ENCODE measurements at places on chromosomes 2 and 18.

GRCh38 chr2:43715300-43716098, 39.3 kb upstream of the C1GALT1C1L start:
- no peak for DNase-seq

DNA sequence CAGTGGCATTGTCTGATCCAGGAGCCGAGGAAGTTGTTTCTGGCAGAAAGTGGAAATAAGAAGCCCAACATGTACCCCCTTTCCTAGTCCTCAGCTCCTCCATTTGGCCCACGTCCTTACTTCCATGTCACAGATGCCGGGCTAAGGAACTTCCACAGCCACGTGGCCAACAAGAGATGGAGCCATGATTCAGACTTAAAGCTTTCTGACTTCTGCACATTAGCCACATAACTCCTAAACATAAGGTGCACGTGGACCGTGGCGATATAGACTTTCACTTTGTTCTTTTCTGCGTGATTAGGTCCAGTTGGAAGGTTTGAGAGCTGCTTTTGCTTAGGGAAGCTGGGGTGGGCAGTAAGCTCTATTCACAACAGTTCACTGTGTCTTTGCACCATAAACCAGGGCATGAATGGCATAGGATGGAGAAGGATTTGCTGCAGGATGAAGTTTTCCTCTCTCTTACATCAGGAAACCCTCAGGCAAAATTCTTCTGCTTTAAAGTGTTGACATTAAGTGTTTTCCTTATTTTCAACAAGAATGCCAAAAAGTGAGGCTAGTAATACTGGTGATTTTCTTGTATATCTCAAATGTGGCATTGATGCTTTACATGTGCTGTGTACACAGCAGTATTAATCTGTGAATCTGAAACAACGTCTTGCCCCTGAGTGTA, 61.2 kb upstream of the RBM44 start:
- DNase-seq: no peak

- no peak for DNase-seq
Observed at GRCh38 chr2:30514134-30514847, 67.2 kb downstream of the LCLAT1 start.

- DNase-seq: no peak
Observed at GRCh38 chr2:43169987-43170386, 56.4 kb downstream of the ZFP36L2 start.

GRCh38 chr2:85698880-85699254, 4.7 kb downstream of the GNLY start:
- no peak for DNase-seq

DNA sequence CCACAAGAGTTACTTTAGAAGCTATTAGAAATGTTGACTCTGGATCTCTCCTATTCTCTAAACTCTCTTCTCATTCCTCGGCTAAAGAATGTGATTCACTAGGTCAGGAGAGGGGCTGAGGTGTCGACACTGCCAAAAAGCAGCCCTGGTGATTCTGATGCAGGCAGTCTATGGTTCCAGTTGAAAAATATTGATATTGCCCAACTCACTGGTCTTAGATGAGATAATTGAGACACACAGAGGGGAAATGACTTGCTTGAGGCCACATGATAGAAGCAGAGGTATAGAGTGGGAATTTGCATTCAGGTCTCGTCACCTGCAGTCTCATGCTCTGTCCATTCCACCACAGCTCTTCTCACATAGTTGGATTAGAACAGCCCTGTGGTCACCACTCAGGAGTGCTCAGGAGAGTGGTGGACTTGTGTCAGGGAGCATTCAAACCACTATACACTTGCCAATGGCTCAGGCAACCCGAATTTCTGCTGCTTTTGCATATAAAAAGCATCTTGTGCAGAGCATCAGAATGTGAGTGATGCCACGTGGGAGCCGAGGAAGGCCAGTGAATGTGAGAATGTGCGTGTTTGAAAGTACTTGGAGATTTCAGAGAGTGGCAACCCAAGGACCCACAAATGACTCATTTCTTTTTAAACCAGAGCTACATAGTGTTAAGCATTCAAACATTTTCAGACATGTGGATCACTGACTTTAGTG, 65.1 kb upstream of the CTLA4 start:
- no peak for DNase-seq

- no peak for DNase-seq
Observed at GRCh38 chr2:95350774-95351597, 51.5 kb upstream of the FAHD2A start.

GRCh38 chr2:128427413-128427755, 108.7 kb upstream of the HS6ST1 start:
- no peak for DNase-seq

GRCh38 chr2:193627927-193628272, 1433.2 kb upstream of the TMEFF2 start:
- no peak for DNase-seq

GRCh38 chr2:200320344-200320743, 13.9 kb downstream of the SPATS2L start:
- no peak for DNase-seq

DNA sequence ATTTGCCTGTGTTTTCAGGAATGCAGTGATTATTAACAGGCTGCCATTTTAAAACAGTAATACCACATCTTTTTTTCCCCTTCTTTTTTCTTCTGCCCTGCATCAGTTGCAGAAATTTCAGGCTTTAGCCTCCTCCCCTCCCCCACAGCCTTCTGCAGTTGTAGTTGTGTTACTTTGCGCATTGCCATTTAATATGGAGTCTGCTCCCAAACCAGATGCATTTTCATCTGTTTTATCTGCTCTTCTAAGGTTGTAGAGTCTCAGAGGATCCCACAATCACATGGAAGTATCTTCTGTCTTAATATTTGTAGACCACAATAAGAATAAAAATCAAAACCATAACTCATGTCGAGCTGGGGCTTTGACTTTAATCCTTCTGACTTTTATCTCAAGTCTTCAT, 3.8 kb downstream of the ASXL3 start:
- DNase-seq: no peak

GRCh38 chr2:236241181-236242056, 22.8 kb downstream of the ASB18 start:
- DNase-seq: no peak

- no peak for DNase-seq
Observed at GRCh38 chr18:36195427-36196122, 8.3 kb downstream of the MOCOS start.

GRCh38 chr2:1841903-1842791, 97.8 kb upstream of the PXDN start:
- DNase-seq: no peak

DNA sequence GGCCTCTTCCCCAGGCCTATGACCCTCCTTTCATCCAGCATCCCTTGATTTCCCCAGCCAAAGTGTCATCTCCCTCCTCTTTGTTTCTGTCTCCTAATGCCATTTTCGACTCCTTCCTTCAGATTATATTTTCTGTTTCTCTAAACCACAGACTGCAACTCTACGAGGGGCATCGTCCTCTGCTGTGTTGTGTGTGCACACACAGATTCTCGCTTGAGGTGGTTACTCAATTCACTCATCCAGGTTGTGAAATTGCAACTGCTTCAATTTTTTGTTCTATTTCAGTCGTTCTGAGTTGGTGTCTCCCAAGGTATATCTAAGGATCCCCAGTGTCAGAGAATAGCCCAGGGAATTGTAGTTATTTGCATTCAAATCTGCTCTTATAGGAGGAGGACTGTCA, 113.5 kb upstream of the NDUFV2 start:
- no peak for DNase-seq

- DNase-seq: no peak
Observed at GRCh38 chr2:37984176-37984575, 59.1 kb downstream of the RMDN2 start.

DNA sequence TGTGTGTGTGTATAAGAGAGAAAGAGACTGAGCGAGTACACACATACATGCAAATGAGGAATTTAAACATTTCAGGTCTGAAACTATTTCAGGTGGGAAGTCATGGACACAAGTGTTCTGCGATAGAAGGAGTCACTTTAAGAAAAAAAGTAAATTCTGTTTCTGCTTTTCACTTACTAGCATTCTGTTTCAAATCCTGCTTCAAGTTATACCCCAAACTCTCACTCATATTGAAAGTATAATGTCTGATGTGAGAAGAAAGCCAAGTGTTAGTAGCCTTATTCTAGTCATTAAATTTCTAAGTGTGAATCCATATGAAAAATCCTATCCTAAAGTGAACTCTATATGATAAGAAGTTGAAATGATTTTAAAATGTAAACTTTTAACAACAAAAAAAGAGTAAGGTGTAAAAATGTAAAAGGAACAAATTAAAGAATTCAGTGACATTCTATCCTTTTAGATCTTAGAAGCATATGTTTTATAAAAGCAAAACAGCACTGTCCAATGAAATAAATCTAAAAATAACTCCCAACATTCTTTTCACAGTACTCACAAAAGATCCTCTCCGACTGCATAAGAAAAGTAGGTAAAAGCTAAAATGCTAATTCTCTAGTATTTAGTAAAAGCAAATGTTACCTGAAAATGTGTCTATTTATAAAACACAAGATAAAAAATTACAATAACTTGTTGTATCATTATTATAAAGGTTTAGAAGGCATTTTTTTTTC, 570.6 kb downstream of the ZEB2 start:
- DNase-seq: no peak

DNA sequence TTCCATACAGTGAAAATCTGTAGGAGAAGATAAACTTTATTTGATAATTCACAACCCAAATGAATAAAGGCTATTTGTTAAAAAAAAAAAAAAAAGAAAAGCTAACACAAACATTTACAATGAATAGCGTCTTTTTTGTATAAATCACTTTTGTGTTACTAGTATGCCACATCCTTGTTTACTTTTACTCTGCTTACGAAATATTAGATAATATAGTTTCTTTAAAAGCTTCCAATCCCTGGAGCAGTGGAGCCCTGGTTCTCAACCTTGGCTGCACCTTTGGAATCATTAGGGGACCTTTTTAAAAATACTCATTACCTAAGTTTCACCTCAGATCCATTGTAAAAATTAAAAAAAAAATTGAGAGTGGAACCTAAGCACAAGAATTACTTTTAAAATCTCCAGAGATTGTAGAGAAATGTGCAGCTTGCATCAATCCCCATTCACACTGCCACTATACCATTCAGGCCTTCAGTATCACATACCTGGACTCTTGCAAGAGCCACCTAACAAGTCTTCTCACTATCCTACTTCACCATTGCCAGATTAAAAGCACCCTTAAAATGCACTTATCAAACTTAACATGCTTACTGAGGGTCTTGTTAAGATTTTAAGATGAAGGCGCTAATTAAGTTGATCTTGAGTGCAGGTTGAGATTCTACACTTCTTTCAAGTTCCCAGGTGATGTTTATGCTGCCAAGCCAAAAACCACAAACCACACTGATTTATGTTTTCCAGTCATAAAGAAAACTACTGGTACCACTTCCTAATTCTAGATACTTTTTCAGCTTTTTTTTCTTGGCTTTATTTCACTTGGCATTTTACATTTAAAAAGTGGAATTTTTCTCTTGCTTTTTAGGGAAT, 59.7 kb upstream of the ZC3H15 start:
- DNase-seq: no peak

DNA sequence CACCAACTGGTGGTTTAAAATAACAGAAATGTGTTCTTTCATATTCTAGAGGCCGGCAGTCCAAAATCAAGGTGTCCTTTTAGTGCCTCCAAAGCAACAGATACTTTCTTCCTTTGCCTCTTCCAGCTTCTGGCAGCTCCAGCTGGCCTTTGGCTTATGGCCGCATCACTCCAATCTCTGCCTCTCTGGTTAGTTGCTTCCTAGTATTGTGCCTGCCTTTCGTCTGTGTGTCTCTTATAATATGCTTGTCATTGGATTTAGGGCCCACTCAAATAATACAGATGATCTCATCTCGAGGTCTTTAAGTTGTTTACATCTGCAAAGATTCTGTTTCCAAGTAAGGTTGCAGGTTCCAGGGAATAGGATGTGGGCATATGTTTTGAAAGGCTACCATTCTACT, 855.2 kb upstream of the ID2 start:
- DNase-seq: no peak

GRCh38 chr2:45859682-45860081, 208.2 kb downstream of the PRKCE start:
- DNase-seq: no peak

DNA sequence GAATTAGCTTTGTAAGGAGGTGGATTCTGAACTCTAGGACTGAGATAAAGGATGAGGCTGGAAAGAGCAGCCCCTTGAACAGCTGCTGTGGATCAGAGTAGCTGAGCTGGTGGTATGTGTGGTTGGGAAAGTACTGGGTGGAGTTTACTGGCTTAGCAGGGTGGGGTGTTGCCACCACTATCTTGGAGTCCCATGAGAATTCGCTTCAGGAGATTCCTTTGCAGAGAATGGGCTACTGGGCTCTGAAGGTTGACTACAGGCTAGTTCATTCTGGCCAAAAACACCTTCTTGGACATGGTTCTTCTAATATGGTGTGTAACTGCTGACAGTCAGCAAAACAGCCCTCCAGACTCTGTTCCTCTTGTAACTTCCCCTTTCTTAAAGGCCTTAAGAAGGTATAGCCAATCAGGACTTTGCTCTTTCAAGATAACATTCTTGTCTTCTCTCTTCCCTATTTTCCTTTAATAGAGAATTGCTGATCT, 52.7 kb downstream of the TET3 start:
- peak; percentile 84 for DNase-seq

DNA sequence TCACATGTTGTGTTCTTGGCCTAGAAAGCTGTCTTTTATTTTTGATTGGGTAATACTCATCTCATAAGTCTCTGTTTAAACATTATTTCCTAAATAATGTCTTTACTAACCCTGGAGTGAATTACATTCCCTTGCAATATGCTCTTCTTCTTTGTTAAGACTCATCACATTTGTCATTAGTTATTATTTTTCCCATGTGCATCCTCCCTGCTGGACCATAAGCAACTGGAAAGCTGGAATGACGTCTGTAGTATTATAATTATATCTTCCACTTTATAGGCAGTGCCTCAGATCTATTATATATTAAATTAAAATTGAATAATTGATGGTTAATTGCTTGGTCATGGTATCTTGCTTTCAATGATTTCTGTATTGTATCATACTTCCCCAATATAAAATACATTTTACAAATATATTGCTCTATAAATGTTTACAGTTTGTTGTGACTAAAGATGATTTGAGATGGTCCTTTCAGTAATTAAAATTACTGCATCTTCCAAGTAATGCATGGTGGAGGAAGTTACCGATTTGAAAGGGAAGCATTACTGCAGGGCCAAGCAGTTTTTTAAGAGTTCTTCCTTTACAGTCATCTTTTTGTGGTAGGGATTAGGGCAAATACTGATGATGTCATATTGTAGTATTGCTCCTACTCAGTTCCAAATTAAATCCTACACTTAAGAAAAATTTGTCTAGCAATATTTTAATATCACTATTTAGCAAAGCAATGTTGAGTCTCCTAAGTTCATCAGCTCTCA, 2.1 kb upstream of the RGPD4 start:
- DNase-seq: no peak

- DNase-seq: no peak
Observed at GRCh38 chr2:155223781-155224406, 525.4 kb downstream of the KCNJ3 start.

- no peak for DNase-seq
Observed at GRCh38 chr18:79418642-79419041, 22.9 kb downstream of the NFATC1 start.

GRCh38 chr2:230690439-230690838, 22.2 kb upstream of the CAB39 start:
- DNase-seq: no peak

DNA sequence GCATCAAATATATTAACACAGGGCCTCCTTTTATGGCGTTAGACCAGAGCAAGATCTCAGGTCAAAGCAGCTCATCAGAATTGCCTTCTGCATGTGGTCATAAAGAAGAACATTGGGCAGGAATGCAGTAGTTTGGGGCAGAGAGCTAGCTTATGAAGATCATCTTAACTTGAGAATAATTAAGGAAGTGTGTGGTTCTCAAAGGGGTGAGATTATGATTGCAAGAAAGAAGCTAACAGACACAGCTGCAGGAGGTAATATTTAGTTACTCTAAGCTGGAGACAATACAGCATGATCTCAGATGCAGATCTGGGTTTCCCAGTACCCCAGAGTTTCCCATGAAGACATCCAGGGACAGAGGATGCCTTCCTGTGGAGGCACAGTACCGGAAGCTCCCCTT, 91.6 kb downstream of the TTC27 start:
- DNase-seq: no peak

Measured in bone marrow (tissue), 2 donors.